NCI-H345 (cell line): ENCODE measurements at places on chromosomes 6 and 20.
A peak's percentile ranks its signal among the peaks of the same experiment; 100 is the strongest.

DNA sequence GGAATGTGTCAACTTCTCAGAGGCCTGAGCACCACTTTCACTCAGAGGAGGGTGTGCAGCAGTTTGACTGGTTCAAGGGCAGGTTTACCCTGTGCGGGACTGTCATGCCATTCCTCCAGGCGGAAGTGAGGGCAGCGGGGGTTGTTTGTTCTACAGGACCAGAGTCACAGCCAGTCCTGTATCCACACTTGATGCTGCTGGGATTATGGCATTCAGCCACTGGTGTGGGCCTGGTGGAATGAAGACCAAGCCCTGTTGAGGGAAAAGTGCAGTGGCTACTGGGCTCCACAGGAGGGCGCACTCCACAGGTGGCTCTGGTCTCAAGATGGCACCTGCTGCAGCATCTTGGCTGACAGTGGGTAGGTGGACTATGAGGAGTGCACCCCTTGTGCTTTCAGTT lies 14.8 kb downstream of the SEMG2 start:
- no peak for DNase-seq

DNA sequence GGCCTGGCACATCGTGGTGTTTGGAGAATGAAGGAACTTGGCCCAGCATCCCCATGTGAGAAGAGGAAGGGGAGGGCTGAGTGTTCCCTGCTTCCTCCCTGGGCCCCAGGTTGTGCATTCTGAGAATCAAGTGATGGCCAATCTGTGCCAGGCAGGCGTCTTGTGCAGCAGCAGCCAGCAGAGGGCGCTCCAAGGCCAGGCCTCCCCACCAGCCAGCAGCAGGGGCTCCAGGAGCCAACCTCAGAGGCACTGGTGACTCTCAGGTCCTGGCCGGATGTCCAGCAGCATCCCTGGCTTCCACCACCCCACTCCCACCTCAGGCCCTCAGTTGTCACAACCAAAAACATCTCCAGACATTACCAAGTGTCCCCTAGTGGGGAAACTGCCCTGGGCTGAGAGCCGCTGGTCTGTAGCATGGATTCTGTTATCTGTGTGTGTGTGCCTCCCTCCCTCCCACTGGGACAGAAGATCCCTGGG lies 192.0 kb downstream of the PREX1 start:
- DNase-seq = peak; percentile 38

- no peak for DNase-seq
Observed at GRCh38 chr6:39029156-39030011, 19.2 kb upstream of the GLP1R start.

GRCh38 chr6:91330896-91331295 lies 744.0 kb upstream of the MAP3K7 start:
- DNase-seq = no peak

DNA sequence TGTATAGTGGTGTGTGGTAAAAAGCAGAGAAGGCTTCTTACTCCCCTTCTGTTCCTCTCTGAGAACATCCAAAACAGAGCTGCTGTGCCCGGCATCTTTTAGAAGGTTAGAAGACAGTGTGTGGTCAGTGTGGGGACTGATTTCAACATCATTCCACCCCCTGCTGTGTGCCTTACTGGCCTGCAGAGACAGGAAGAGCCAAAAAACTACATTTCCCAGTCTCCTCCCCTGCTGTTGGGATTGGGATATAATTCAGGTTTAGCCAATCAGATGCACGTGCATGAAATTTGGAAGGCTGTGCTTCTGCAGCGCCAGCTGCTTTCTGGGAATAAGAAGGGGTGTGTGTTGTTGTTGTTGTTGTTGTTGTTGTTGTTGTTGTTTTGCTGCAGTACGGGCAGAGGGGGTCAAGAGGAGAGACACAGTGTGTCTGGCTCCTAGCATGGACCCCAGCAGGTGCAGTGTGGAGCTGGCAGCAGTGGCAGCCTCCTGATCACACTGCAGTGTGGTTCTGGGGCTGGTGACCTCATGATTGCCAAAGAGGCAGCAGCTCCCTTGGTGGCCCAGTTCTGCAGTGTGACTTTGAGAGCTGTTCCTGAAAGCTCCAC lies 74.7 kb downstream of the MRPL14 start:
- no peak for DNase-seq

- DNase-seq = no peak
Observed at GRCh38 chr6:42025066-42025844, 25.1 kb upstream of the TAF8 start.

DNA sequence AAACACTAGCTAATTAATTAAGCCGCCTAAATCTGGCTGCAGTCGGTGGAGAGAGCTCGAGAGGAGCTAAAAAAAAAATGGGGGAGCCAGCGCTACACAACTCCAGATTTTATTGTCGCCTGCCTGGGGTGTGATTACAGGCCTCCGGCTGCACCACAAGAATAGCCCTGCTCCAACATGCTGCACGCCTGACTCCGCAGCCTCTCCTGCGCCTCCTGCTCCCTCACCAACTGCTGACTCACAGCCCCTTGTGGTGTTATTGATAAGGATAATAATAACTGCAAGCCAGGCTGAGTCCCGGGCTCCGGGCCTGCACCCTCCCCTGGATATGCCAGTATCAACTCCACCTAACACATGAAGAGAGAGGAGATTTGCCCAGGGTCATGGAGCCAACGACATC lies 16.8 kb downstream of the SIRPA start:
- DNase-seq = no peak

DNA sequence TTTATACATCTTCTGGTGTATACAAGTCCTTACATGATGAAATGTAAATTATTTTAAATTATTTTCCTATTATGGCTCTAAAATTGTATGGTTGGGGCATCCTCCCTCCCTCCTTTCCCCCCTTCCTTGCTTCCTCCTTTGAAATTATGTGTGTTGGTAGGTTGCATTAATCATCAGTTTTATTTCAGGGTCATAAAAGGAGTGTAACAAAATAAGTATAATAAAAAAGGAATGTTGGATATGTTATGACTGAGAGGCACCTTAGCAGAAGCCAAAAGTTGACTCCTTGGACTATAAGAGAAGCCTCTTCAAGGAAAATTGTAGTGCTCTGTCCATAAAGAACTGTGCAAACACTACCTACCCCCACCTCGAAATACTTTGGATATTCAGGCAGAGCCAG lies 46.6 kb upstream of the PTPRK start:
- DNase-seq = no peak

DNA sequence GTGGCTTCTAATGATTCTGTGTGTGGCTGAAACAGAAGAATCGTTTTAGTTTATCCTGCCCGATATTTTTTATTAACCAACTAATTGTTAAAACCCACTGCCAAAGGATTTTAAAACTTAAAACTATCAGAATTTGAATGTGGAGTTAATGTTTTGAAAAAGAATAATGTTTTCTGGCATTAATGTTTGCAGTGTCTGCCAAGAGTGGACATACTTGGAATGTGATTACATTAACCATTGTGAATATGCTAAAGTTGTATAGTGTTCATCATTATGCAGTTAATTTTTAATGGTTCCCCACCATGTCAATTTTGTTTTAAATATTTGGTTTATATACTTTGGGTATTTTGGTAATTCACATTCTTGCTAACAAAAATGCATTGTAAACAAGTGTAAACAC lies 24.4 kb downstream of the DCBLD1 start:
- no peak for DNase-seq

GRCh38 chr6:143014764-143015163 lies 45.9 kb upstream of the AIG1 start:
- DNase-seq = no peak

- no peak for DNase-seq
Observed at GRCh38 chr20:34131491-34131890, 19.4 kb upstream of the EIF2S2 start.

GRCh38 chr6:6547110-6547879 lies 41.2 kb upstream of the LY86 start:
- peak; percentile 59 for DNase-seq

DNA sequence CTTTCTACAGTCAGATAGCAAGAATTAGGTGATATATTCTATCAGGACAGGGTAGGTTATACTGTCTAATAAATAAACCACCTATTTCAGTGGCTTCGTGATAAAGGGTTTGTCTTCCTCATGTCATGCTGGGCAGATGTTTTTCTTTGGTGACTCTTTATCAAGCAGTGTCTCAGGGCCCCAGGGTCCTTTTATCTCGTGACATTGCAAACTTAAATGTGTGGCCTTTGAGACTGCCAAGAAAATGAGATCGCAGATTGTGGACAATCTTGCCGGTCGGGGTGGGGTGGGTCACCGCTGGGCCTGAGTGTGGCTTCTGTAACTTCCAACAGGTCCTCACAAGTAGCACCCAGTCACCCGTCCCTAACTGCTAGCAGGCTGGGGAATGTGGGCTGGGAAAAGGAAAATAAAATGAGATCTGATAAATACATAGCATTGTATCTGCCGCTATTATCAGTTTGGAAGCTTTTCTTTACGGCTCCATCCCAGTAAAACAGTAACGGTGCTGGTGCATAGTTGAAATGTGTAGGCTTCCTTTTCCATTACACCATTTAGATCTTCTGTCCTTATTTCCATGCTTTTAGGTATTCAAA lies 50.5 kb upstream of the BMP6 start:
- no peak for DNase-seq

GRCh38 chr20:63315240-63315689 lies 22.3 kb downstream of the COL20A1 start:
- no peak for DNase-seq

DNA sequence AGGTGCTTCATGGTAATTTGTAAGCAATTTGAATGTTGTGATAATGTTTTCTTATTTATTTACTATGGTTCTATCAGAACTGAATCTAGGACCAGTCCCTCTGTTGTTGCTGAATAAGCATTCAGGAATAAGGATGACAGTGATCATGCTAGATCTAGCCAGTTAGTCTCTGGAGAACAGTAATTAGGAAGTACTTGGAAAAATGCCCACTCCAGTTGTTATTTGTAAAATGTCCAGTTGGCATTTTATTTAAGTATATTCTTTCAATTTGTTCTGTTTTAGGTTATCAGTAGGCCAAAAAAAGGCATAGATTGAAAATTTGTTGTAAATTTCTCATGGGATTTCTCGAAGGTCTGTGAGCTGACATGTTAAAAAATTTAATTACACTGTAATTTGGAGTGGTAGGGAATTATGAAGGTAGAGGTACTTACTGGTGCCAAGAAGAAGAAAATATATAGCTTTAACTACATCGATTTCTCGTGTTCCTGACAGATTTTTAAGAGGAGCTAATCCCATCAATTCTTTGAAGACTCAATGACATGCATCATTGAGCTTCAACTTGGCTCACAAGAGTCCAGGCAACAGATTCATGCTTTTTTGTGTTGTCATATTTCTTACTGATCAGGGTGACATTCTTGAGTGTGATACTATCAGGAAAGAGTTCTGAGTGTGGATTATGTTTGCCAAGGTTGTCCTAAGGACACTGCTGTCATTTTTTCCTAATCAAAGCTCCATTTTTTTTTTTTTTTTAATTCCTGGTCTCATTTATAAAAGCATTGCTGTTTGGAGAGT lies 177.3 kb downstream of the CARMIL1 start:
- peak; percentile 12 for DNase-seq

GRCh38 chr6:163017801-163018200 lies 290.0 kb downstream of the PACRG start:
- DNase-seq = no peak

DNA sequence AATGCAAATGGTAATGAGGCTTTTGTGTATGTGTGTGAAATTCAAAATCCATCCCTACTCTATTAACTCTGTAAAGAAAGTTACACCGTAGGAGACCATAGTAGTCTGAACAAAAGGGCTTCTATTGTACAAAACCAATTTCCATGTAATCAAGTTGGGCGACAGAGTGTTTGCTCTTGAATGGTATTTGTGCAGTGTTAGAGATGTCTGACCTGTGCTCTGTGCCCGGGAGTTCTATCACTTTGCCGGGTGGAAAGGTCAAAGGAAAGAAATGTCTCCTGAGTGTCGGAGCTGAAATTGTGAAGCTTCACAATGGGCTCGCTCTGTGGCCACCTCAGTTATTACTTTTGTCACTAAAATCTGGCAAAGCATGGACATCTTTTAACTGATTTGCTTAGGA lies 312.0 kb downstream of the SAMD5 start:
- no peak for DNase-seq

GRCh38 chr20:658731-659291 lies 5.8 kb upstream of the SRXN1 start:
- no peak for DNase-seq

- DNase-seq = no peak
Observed at GRCh38 chr6:17707371-17707651, 586 bp upstream of the NUP153 start.

GRCh38 chr20:57682184-57683101 lies 27.4 kb downstream of the PMEPA1 start:
- no peak for DNase-seq

GRCh38 chr6:27811451-27811772 lies 100.8 kb downstream of the OR2B2 start:
- DNase-seq = no peak

- no peak for DNase-seq
Observed at GRCh38 chr6:132731086-132731485, 17.2 kb upstream of the VNN1 start.

- no peak for DNase-seq
Observed at GRCh38 chr6:44842616-44843015, 455.1 kb downstream of the CDC5L start.

- DNase-seq = peak; percentile 22
Observed at GRCh38 chr6:38503032-38503773, 136.5 kb downstream of the BTBD9 start.

DNA sequence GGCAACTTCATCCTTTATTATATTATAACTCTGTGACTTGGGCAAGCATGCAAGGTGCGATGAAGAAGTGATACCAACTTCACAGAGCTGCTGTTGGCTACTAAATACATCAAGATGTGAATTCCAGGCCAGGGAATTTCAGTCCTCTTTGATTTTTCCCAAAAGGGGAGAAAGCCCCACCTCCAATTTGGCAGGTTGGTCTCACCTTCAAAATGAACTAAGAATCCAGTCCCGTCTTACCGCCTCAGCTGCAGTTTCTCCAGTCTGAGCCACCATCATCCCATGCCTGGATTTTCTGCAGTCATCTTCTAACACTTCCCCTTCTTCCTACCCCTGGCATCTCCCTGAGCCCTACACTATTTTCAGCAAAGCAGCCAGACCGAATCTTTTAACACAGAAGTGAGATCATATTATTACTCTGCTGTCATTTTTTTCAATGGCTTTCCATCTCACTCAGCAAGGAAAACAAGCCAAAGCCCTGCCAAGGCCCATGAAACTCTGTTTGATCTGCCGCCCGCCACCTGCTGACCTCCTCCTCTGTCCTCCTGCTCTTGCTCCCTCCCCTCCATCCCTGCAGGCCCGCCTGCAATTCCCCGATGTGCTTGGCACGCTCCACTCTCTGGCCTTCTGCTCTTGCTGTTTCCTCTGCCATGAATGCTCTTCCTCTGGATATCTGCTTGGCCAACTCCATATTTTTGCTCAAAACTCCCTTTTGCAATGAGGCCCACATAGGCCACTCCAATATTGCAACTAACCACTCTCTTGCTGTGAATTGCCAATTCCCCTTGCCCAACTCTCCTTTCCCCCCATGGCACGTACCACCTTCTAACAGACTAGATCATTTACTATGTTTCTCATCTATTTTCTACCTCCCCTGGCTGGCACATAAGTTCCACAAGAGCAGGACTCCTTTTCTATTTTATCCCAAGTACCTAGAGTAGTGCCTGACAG lies 46.0 kb upstream of the TAGAP start:
- no peak for DNase-seq
